K562 (cell line): ENCODE measurements at places on chromosomes 1 and 21. TPM values are rescaled to one million over a fixed set of nuclear protein-coding genes. Genes with fewer than 3 reads are reported as not detected.
A peak's percentile ranks its signal among the peaks of the same experiment; 100 is the strongest.

DNA sequence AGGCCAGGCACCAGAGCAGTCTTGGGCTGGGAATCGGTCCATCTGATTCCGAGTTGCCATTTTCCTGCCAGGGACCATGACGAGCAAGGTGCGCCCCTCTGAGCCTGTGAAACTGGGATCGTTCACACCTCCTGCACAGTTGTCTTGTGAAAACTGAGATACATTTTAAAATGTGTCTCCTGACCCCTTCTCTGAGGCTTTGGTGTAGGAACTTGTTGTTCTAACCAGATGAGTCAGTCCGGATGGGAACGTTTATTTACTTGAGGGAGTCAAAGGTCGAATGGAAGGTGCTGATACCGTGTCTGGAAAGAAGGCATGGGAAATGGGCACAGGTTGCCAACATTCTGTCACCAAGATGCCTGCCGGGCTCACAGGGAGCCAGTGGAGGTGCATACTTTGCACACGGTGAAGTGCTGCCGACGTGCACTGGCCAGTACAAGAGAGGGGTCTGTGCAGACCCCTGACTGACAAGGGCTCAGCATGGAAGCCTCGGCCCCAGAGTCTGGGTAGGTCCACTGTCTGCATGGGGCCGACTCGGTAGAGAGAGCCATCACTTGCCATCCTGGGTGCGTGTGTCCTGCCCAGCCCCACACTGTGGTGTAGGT, 7.4 kb upstream of the KCNN3 start:
- no peak for DNase-seq

GRCh38 chr1:216462066-216462775, 39.0 kb upstream of the USH2A start:
- DNase-seq: no peak

DNA sequence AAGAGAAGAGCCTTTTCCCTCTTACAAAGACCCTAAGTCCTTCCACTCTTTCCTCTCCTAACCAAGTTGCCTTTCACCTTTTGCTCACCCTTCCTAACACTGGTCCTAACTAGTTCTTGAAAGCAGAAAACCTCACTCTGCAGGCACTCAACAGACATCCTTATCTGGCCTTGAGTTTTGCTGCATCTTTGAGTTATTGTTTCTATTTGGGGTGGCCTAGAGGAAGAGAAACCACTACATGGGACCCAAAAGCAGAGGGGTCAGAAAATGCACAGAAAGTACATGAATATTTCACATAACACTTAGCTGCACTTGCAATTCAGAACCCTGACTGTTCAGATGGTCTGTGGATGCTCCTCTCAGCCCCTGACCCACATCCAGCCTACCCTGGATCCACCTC, 178.3 kb upstream of the SYT6 start:
- no peak for DNase-seq

GRCh38 chr21:33825915-33826314, 89.7 kb downstream of the ATP5PO start:
- no peak for DNase-seq

DNA sequence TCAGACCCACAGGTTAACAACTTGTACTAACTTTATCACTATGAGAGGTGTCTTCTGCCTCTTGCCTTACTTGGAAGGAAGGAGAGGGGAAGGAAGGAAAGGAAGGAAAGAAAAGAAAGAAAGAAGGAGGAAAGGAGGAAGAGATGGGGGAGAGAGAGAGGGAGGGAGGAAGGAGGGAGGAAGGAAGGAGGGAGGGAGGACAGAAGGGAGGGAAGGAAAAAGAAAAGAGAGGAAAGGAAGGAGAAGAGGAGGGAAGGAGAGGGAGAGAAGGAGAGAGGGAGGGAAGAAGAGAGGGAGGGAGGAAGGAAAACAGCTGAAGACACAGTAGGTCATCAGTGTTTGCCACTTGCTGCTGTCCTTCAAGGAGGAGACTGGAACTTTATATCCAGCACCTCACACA, 5.3 kb upstream of the SIPA1L2 start:
- DNase-seq: no peak

DNA sequence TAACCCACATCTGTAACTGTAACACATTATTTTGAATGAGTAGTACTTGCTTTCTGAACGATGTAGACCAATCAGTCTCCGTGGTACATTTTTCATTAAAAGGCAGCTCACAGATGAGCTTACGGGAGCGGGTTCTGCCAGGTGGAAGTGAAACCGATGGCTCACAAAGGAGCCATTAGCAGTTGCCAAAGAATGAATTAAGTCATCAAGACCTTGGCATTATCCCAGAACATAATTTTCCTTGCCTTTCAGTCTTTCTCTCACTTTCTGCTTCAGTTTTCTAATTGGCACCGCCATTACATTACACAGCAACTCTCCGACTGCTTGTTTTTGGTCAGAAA, 33.5 kb upstream of the UTS2 start:
- DNase-seq: no peak

- DNase-seq: no peak
Measured at GRCh38 chr1:36352910-36353878, 29.7 kb upstream of the EVA1B start.

DNA sequence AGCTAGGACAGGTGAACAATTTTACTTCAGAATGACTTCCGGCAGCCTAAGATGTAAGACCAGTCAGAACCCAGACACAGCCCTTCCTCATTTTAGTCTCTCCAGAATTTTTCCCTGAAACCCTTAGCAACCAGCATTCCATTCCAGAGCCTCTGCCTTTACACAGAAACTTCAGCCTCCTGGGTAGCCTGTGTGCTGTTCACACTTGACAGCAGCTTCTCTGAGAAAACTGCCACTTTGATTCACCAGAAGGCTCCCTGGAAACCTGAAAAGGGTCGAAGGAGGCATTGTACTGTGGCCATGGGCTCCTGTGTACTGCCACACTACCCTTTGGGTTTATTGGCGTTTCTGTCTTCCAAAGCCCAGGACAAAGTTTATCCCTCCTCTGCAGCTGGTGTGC, 17.4 kb downstream of the HYI start:
- no peak for DNase-seq

DNA sequence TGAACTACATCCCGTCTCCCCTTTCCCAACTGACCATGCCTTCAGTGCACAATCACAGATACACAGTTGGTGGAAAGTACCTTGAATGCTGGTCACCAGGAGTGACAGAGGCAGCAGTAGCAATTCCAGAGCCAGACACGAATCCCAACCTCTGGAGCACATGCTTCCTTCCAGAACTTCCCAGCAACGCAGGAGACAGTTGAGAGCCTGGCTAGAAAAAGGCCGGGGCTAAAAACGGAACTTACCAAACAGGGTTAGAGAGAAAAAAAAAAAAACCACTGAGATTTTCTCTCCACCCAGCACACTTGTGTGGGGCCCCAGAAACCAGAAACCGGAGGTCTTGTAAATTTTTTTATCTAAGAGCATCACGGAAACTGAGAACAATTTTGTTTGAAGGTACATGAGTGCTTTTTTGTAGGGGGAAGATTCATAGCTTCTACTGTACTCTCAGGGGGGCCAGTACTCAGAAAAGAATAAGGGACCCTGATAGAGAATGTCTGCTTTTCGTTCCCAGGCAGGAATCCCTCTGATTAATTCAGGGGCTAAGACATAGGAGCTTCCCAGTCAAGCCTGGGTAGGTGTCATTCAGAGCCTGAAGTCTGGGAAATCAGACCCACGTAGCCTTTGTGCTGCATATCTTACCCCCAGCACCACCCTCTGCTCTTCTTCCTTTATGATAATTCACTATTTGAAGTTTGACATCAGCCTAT, at the start of gene CD48:
Gene CD48, minus strand, starts transcription at position 221 of the 710 bp plus-strand sequence. Its CDS starts 59 bp downstream, at position 162.
- no peak for DNase-seq

DNA sequence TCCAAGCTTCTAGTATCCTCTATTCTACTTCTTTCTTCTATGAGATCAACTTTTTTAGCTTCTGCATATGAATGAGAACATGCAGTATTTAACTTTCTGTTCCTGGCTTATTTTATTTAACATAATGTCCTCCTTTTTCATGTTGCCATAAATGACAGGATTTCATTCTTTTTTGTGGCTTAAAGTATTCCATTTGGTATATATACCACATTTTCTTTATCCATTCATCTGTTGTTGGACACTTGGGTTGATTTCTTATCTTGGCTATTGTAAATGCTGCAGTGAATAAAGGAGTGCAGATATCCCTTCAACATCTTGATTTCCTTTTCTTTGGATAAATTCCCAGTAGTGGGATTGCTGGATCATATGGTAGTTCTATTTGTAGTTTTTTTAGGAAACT, 209.6 kb downstream of the GPR52 start:
- no peak for DNase-seq

- DNase-seq: no peak
Measured at GRCh38 chr1:151159373-151159772, 2.9 kb downstream of the TNFAIP8L2 start.

GRCh38 chr1:153194331-153195050, 8.7 kb upstream of the LELP1 start:
- DNase-seq: no peak

DNA sequence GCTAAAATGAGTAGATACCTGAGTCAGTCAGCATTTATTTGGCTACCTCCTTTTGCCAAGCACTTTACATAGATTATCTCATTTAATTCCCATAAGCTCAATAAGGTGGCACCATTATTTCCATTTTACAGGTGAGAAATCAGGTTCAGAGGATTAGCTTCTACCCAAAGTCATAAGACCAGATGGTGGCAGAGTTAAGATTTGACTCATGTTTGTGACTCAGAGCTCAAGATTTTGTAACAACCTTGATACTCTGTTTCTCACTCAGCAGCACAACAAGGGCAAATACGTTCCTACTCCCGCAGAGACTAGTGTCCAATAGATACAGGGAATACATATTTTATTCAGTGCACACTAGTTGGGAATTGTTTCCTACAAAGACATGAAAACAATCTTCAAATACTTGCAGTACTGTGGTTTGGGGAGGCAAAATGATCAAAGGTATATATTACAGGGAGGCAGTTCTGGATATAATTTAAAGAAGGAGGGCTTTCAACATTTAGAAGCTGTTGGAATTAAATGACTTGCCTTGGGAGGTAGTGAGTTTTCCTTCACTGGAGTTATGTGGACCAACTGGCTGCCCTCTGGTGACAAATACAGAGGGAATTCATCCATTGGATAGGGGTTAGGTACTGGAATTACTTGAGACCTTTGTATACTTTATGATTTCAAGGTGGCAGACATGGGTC, 3.6 kb downstream of the LEPR start:
- peak; percentile 41 for DNase-seq

DNA sequence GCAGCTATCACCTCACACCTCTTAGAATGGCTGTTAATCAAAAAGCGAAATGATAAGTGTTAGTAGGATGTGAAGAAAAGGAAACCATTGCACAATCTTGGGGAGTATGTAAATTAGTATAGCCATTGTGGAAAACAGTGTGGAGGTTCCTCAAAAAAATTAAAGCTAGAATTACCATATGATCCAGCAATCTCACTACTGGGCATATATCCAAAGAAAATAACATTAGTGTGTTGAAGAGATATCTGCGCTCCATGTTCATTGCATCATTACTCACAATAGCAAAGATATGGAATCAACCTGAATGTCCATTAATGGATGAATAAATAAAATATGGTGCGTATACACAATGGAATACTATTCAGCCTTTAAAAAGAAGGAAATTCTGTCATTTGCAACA, 68.9 kb downstream of the SNRPE start:
- no peak for DNase-seq

GRCh38 chr1:109786112-109786480, 22.4 kb upstream of the EPS8L3 start:
- DNase-seq: no peak

DNA sequence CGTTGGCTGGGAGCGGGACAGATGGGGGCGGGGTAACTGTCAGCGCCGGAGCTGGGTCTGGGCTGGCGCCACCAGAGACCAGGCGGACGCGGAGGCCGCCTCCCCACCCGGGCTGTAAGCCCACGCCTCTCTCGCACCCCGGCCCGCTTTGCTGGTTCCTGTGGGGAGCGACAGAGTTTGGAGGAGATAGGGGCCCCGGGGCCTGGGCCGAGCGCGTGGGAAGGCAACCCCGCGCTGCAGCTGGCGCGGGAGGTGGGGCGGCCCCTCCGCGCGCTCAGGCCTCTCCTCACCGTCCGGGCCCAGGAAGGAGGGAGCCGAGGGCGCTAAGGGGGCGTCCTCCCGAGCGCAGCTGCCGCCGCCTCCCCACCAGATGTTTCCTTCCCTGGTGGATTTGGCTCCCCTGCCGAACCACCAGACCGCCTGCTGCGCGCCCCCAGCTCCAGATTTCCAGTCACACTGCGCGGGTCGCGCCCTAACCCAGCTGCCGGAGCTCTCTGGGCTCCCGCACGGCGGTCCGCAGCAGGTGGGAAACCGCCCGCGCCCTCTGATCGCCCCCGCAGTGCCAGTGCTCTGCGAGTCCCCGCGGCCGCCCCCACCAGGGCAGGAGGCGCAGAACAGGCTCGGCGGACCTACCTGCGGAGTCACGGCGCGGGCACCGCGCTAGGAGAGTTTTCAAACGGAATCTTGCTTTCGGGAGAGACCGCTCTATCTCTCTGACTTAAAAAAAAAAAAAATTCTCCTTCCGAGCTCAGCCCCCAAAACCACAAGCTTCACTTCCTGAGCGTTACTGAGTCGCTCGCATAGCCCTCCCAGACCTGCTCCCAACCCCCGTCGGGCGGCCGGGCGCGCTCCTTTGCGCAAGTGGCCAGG, 1.1 kb downstream of the GFI1 start:
- DNase-seq: peak; percentile 75

DNA sequence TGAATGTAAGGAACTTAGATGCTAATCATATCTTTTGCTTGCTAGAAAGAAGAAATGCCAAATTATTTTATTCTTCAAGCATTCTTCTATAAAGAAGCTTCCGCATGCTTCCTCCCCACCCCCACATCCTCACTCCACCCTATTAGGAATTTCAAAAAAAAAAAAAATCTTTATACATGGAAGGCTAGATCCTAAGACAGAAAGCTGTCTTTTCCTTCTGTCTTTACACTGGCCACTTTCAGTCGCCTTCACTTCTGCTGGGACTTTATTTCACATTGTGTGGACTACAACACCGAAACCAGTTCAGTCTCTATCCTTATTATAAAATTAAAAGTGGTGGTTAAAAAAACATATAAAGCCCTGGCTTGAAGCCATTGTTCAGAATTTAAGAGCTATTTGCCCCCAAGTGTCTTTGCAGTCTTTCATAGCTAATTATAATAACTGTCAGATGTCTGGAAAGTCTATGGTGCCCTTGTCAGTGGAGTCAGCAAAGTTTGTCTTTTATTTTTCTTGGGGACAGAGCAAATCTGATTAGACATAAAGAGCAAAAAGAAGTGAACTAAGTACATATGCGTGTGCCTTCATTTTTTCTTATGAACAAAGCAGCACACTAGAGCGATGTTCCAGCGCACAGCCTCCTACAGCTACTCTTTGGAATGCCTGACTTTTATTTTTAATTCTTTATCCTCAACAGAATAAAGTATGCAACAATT, 297.7 kb downstream of the PTPRC start:
- no peak for DNase-seq

Gene DDX20
- 21.3 and 22.1 TPM in 2 replicates for total RNA-seq

Gene CCT8
- total RNA-seq: 573 and 579 TPM in 2 replicates

Gene HAX1
- 140 and 143 TPM in 2 replicates for total RNA-seq

Gene SPATA46
- not detected in 2 replicates for total RNA-seq

Gene POU2F1
- 19.9 and 22.3 TPM in 2 replicates for total RNA-seq

Gene ACTA1
- total RNA-seq: not detected in 2 replicates

Gene FCGR2B
- 2.4 and 3.1 TPM in 2 replicates for total RNA-seq

Gene LAX1
- total RNA-seq: not detected in 2 replicates
